H1 (cell line): ENCODE measurements at places on chromosomes 2 and 18. TPM values are rescaled to one million over a fixed set of nuclear protein-coding genes. Genes with fewer than 3 reads are reported as not detected.

GRCh38 chr2:27839022-27839618 lies 51.1 kb downstream of the RBKS start:
- DNase-seq = no peak

- no peak for DNase-seq
Observed at GRCh38 chr2:158034198-158034866, 67.3 kb upstream of the UPP2 start.

The RHOB gene
- total RNA-seq = 9.5 and 13.5 TPM in 2 replicates

The FBLN7 gene
- total RNA-seq = 0.30 and 0.82 TPM in 2 replicates

DNA sequence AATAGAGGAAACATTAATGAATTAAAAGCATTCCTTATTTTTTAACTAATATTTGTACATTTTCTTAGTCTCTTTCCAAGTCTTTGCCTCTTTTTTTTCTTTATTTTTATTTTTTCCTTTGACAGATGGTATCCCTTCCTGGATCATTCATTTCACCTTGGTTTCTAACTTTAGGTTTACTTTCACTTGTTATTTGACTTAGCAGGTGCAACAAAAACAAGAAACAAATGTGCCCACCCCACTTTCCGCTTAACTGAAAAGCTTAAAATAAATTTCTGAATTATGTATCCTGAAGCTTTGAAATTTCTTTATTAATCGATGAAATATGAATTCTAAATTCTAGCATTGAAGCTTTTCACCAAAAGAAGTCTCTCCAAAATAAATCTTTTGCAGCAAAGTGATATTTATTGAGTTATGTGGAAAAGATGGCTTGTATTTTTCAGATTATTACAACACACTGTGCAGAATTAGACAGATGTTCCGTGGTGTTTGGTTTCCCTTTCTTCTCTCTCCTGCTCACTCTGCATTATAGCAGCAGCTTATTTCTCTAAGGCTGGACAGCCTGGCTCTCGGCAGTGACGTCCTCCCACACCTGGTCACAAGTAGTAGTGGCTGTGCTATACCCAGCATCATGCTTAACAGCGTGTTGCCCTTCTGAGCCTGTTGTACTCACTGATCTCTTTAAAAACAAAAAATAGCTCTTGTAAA lies 99.1 kb upstream of the ZNF397 start:
- DNase-seq = no peak
